ENCODE measurements at places on chromosomes 7 and 10.

DNA sequence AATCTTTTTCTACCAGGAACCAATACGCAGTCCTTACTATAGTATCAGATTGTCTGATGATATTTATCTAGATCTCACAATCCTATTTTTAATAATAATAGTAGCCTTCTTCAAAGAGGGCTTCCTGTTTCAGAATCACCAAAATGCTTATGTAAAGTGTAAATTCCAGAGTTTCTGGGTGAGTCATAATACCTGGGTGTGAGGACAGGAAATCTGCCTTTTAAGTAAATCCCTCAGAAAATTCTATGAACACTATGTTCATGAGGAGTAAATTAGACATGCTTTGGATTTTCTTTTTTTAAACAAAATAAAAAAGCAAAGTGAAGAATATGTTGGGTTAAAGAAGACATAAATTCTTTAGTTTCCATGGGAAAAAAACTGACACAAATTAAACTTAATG lies 20.5 kb downstream of the DKK1 start:
- DNase-seq: no peak

GRCh38 chr10:122618461-122619165 lies 58.1 kb downstream of the DMBT1 start:
- no peak for DNase-seq

- DNase-seq: no peak
Observed at GRCh38 chr10:109593682-109594081, 329.6 kb downstream of the XPNPEP1 start.

DNA sequence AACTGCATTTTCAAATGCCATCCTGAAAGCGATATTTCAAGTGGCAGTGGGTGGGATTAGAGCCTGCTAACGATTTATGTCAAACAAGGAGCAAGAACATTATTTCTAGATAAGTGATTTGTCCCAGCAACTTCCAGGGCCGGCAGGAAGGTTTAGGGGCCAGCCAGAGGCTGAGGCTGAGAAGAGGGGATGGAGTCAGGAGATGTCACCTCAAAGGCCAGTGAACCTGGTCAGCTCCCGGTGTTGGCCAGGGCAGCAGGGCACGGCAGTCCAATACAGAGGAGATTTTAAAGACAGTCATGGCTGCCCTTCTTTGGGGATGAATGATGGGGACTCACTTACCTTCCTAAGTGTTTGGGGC lies 105.7 kb upstream of the PPIF start:
- no peak for DNase-seq

DNA sequence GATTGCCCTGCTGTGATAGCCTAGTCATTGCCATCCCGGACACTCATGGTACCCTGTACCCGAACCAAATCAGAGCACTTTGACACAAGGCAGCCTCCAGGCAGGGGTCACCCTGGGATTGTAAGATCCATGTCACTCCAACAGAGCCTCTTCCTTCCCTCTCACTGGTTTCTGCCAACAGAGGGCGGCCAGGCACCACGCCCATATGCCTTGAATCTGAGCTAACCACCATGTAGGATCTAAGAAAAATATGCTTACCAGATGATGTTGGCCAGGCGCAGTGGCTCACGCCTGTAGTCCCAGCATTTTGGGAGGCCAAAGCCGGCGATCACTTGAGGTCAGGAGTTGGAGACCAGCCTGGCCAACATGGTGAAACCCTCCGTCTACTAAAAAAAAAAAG lies 389.2 kb upstream of the KLF6 start:
- DNase-seq: no peak

- no peak for DNase-seq
Observed at GRCh38 chr7:42621543-42622219, 290.2 kb downstream of the C7orf25 start.

DNA sequence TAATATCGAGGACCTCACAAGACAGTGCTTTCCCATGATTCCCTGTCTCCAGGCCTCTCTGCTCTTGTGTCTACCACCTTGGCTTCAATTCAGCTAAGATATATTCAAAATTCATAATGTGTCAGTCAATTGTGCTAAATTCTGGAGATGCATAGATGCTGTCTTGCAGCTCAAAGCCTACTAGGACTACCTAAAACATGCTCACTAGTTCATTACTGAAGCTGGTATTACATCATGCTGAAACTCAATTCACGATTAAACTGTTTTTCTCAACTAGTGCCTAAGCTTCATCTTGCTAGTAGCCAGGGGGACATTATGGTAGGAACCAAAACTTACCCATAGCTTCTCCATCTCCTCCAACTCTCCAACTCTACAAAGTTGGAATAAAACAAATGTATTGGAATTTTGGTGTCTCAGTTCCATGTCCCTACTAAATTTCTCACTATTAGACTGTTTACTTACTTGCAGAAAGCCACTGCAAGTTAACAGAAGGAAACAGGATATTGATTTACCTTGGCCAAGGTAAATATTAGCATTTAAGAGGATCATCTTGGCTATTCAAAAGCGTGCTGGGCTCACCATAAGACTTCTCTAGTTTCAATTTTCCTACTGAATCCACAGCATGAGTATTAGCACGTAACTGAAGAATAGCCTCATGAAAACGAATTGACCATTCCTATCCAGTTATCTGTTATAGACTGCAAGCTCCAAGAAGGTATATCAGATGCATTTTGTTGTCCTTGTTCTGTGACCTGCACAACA lies 53.6 kb downstream of the CREB3L2 start:
- DNase-seq: no peak

- DNase-seq: no peak
Observed at GRCh38 chr10:70055550-70055949, 2.9 kb downstream of the MACROH2A2 start.

GRCh38 chr7:116500078-116500853 lies 728 bp downstream of the CAV2 start:
- peak; percentile 13 for DNase-seq

GRCh38 chr7:158244873-158245723 lies 342.5 kb downstream of the PTPRN2 start:
- DNase-seq: no peak

GRCh38 chr10:115624448-115624847 lies 531.3 kb downstream of the ATRNL1 start:
- DNase-seq: no peak

GRCh38 chr7:34220506-34221185 lies 315.3 kb downstream of the BMPER start:
- DNase-seq: no peak

DNA sequence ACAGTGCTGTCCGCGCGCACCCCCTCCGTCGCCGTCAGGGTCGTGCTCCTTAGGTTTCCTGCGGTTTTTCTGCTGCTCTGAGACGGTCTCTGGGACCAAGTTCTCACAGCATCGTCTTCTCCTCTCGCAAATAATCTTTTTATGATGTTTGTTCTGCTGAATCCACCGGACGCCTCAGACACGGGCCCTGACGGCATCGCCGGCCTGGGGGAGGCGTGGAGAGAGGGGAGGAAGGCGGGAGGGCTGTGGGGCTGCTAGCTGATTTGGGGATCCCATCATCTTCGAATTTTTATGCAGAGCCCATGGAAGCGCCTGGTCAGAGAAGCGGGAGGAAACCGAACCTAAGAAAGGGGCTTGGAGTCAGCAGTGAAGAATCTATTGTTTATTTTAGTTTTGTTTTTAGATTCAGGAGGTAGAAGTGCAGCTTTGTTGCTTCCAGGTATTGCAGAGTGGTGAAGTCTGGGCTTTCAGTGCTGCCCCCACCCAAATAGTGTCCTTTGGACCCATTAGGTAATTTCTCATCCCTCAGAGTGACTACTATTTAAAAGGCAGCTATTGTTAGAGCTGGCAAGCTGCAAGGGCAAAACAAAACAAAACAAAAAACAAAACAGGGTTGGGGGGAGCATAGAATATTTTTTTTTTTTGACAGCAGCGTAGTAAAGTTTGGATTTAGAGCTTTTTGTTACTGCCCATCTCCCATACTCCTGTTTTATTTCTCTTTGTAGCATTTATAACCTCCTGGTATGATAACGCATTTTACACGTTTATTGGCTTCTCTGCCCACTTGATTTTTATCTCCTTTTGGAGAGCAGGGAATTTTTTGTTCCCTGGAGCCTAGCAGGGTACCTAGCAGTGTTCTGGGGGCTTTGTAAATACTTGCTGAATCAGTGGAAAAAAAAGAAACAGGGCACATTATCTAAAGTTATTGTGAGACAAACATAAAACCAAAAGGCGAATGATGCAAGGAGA lies 92.6 kb downstream of the SPAG6 start:
- DNase-seq: peak; percentile 31

GRCh38 chr10:99573790-99574189 lies 41.0 kb downstream of the NKX2-3 start:
- no peak for DNase-seq

GRCh38 chr10:59870152-59870551 lies 36.2 kb downstream of the CCDC6 start:
- DNase-seq: no peak

GRCh38 chr10:131898061-131898460 lies 2.7 kb upstream of the PPP2R2D start:
- no peak for DNase-seq

GRCh38 chr10:122495406-122496340 lies 34.3 kb downstream of the HTRA1 start:
- no peak for DNase-seq

DNA sequence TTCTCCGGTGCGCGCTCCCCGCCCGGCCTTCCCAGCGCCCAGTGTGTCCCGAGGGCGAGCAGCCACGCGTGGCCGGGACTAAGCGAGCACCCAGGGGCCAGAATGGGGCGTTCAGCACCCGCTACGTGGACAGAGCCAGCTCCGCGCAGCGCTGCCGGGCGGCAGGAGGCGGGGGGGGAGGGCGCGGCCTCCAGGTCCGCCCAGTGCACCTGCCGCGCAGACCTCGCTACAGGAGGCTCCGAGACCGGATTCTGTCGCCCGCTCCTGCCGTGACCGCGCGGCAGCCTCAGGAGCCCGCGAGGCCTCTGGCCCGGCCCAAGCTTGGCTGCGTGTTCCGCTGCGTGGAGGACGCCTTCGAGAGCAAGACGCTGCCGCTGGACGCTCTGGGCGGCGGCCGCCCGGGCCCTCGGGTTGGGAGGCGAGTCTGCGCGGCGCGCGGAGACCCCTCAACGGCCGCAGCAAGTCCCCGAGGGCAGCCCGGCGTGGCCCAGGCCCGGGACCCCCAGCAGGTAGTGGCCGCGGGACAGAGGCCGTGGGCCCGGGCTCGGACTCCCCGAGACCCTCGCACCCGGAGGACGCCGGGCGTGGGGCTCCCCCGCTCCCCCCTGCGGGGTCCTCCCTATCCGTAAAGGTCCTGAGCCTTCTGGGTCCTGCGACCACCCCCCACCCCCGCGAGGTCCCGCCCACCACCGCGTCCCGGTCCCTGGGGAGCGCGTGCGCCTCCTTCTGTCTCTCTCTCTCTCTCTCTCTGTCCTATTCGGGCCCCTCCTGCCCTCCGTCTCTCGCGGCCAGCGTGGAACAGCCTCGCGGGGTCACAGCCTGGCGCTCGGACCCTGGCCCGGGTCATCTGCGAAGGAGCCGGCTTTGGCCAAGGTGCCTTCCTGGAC lies 904 bp upstream of the DPYSL4 start:
- DNase-seq: peak; percentile 14

DNA sequence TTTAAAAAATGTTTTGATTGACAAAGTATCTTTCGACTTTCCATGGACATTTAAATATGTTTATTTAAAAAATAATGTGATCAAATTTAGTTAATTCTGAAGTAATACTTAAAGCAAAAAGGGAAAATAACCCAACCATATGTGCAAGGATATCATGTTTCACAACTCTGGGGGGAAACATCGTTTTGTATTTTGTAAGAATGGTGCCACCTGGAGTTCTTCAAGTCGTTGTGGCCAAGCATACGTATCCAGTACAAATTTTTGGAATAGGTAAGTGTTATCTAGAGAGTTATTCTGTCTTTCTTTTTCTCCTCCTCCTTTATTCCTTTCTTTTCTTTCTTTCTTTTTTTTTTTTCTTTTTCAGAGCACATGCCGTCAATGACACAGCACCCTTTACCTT lies 176.2 kb upstream of the CSTF2T start:
- DNase-seq: no peak

DNA sequence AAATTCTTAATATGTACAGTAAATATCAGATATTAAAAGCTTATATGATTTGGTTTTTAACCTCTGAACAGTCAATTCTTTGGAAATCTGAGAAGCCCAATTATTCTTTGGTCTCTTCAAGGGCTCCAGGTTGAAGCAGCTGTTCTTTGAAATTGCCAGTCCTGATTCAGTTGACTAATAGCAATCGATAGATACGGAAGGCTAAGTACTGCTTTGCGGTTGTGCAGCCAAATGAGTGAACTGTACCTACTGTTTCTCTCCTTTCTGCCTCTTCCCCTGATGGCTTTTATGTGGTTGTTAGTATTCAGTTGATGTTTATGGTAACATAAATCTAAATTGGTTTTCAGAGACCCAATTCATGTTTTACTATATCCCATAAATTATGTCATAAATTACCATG lies 103.1 kb upstream of the RPA3 start:
- no peak for DNase-seq

GRCh38 chr10:96488161-96488935 lies 25.4 kb downstream of the TLL2 start:
- DNase-seq: no peak

DNA sequence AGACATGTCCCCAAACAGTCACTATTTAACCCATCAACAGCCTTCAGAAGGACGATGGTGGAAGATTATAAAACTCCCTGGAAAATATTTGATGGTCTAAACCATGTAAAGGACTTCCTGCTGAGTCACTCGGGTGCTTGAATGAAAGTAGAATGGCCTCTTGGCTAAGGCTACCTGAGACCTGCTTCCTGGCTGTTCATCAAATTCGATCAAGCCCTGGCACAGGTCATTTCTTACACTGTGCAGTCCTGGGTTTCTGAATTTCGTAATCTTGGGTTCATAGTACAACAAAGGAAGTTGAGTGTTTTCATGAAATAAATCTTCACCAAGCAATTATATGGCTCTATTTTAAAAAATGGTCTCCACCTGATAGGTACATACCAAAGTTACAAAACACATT lies 260.3 kb upstream of the RNF32 start:
- no peak for DNase-seq

- DNase-seq: no peak
Observed at GRCh38 chr10:35466170-35466569, 129.9 kb downstream of the CCNY start.

- no peak for DNase-seq
Observed at GRCh38 chr10:132507956-132508490, 29.6 kb upstream of the INPP5A start.

Data from CD4-positive, alpha-beta T cell treated with Interleukin-4 for 4 hours (primary cell).